ENCODE measurements at places on chromosomes 7 and 10. TPM values are rescaled to one million over a fixed set of nuclear protein-coding genes. Genes with fewer than 3 reads are reported as not detected.

DNA sequence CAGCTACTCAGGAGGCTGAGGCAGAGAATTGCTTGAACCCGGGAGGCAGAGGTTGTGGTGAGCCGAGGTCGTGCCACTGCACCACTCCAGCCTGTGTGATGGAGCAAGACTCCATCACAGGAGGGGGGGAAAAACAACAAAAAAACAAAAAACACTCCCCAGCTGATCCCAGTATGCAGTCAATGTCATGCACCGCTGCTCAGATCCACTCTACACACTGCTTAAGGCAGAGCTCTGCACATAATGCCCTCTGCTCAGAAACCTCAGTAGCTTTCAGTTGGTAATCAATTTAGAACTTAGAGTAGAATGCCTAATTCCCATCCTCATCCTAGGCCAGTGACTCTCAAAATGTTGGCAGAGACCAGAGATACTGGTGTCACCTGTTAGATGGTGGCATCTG lies 43.9 kb downstream of the PDSS1 start:
- no peak for DNase-seq

- DNase-seq = no peak
Observed at GRCh38 chr10:27714349-27714748, 31.3 kb downstream of the MKX start.

Gene AKR1D1
- total RNA-seq = not detected

GRCh38 chr10:33302208-33302829 lies 32.1 kb downstream of the NRP1 start:
- DNase-seq = no peak

Gene PHKG1
- total RNA-seq = 1.3 TPM

GRCh38 chr7:142873281-142873784 lies 12.2 kb downstream of the TRPV6 start:
- no peak for DNase-seq

GRCh38 chr10:17144757-17145156 lies 15.1 kb upstream of the CUBN start:
- DNase-seq = no peak

DNA sequence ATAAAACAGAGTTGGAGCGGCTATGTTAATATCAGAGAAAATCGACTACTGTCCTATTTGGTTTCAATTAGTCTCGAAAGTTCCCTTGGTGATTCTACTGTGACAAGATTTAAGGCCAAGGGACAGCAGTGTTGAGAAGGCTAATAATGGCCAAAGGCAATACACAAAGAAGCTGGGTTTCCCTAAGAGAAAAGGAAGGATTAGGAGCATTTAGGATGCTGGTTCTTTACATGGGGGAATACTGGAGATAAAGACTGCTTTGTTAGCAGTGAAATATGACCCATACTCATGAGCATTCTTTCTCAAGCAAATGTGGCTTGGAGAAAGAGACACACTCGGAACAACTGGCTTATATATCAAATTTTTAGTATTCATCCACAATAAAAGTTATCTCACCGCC lies 32.2 kb downstream of the IQUB start:
- no peak for DNase-seq

Gene PLPP4
- total RNA-seq = 6.8 TPM

GRCh38 chr7:21214657-21215056 lies 213.2 kb upstream of the SP4 start:
- DNase-seq = no peak

Gene ADRA2A
- total RNA-seq = not detected

DNA sequence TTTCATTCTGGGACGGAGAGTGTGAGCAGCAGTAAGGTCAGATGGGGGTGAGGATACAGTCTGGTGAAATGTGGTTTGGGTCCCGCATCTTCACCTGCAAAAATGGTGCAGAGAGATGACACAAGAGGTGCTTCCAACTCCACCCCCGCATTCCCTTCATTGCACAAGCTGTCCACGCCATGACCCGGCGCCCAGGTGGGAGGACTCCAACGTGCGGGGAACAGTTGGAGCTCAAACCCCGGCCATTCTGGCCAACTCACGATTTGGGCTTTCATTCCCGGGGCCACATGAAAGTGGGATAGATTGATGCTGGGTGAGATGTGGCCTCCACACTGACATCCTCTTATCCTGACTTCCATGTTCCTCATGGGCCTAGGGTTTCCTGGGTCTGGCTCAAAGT lies 34.6 kb upstream of the ZNF273 start:
- no peak for DNase-seq

Gene DNAAF5
- 53.8 TPM for total RNA-seq

Gene CHRM2
- not detected for total RNA-seq

- DNase-seq = peak; percentile 89
Observed at GRCh38 chr10:76282061-76283025, 850.9 kb downstream of the LRMDA start.

Gene NPY4R2
- total RNA-seq = not detected

Gene NEUROD6
- total RNA-seq = not detected

DNA sequence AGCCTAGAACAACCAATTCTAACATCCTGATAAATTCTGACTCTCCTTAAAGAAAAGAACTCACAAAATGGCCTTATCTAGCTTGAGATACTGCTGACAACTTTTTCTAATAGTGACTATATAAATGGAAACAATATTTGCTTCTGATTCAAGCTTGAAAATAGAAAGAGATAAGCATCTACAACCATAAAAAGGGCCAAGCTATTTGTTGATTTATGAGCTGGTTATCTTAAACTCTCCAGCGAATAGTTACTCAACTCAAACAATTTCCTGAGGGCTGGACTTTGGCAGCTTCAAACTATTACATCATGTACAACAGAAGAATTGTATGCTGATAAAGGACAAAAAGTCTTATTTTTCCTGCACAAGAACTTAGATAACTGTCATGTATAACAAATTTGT lies 4.6 kb downstream of the USP54 start:
- DNase-seq = peak; percentile 16

DNA sequence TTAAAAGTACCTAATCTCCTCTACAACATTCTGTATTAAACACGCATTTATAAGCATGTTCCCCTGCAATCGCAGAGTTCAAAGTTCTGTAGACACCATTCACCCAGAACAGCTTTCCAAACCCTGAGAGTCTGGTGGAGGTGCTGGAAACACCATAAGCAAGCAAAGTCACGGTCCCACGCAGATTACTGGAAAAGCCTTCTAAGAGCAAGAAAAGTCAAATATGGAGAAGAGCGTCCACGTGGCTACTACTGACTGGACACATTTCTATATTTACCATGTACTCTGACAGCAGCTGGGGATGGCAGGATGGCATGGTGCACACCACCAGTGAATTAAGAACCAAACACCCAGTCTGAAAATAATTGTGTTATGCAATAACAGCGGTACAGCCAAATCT lies 97.7 kb downstream of the PARD3 start:
- DNase-seq = no peak

- peak; percentile 35 for DNase-seq
Observed at GRCh38 chr7:140003913-140004382, 58.8 kb downstream of the PARP12 start.

Gene MARVELD1
- total RNA-seq = 58.1 TPM

DNA sequence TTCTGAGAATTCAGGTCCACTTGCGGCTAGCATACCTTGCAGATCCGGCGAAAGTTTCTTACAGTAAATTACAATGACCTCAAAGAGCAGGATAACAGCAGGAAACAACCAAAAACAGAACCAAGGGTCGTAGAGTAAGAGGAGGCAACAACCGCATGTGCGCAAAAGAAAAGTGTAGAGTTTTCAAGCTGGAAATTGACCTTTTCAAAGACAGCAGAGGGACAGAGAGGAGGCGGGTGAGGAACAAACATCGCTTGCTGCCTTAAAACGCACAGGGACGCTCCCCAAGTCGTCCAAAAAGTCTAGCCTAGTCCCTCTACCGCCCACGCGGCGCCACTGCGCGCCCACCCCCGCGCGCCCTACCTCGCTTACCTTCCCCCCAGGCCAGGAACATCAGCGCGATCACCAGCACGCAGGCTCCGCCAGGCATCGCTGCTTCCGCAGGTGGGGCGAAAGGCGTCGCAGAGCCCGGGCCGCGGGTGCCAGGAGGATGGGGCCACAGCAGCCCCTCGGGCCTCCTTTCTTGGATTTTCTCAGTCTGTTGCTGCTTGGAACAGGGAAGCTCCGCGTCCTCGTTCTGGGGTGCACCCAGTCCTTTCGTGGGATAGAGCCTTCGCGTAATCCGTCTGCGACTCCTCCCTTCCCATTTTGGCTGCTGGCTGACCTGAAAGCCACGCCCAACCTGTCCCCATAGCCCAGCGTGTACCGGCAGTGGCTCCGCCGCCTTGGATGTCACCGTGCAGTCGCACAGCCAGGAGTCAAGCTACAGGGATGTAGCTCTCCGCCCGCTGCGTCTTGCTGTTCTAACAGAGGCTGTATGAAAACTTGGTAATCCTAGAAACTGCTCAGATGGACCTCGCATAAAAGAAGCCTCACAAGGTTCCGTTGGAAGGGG lies at the start of gene VWDE:
Gene VWDE (minus strand): TSS at position 579 of the 895 bp plus-strand sequence. CDS start 149 bp downstream, at position 430.
- peak; percentile 83 for DNase-seq

Gene SORCS1
- total RNA-seq = not detected

- no peak for DNase-seq
Observed at GRCh38 chr7:125568799-125569198, 639.2 kb upstream of the POT1 start.

- DNase-seq = no peak
Observed at GRCh38 chr10:13439313-13440184, 89.3 kb downstream of the BEND7 start.

GRCh38 chr10:58041901-58042300 lies 225.8 kb downstream of the IPMK start:
- DNase-seq = no peak
